ENCODE measurements at places on chromosomes 3 and 15.

DNA sequence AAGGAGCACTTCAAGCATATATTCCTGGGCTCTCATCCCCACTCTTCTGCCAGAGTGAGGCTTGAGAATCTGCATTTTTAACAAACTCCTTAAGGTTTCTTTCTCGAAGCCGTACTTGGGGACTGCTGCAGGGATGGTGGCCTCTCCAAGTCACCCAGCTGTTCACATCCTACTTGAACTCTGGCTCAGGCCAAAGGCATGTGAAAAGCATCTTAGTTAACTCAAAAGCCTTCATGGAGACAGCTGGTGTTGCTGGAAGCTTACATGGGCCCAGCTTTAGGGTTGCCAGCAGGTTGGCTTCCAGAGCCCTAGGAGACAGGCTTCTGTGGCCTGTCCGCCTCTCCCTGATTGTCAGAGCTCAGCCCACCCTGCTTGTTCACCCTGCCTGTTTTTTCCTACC is 139.2 kb downstream of the THSD4 start:
- no peak for DNase-seq

GRCh38 chr3:111080413-111080812 is 8.8 kb downstream of the NECTIN3 start:
- DNase-seq: no peak

DNA sequence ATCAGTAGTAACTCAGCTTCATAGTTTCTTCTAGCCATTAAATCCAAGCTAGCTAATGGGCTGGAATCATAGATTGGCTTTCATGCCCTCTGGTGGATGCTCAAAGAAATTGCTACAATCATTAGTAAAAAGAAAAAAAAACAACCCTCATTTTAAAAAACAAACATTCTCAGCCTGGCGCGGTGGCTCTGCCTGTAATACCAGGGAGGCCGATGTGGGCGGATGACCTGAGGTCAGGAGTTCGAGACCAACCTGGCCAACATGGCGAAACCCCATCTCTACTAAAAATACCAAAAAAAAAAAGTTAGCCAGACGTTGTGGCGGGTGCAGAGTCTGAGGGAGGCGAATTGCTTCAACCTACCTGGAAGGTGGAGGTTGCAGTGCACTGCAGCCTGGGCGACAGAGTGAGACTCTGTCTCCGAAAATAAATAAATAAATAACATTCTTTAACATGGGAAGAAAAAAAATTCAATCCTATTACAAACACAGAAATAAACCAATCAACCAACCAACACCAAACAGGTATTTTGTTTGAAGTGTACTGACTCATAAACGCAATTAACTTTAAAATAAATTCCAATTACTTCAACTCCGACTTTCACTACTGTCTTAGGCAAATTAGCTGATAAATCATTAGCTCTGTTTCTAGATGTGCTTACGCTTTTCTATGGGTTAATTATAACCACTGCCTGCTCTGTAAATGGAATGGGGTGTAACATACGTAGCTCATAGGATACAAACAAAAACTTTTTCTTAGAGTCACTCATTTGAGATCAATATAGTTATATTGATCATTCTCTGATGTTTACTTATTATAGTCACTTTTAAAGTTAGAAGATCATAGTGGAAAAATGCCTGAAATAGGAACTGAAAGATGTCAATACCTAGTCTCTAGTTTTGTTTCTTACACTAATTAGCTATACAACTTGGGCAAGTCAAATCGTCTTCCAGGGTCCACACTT is 24.9 kb downstream of the TMEM207 start:
- DNase-seq: no peak

DNA sequence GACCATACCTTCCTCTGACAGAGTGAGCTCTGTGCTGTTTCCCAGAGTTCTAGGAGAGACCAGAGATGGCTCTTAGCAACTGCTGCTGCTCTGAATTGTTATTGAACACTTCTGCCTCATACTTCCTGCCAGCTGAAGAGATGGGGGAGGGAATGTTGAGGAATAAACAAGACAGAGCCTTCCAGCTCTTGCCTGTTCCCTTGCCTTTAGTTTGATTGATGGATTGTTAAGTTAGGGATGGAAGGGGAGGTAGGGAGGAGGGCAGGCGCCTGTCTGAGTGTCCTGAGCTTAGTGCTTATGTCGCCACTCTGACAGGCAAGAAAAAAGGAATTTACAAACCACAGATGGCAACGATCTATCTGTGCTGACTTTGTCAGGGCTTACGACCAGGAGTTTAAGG is 42.8 kb downstream of the ZNF609 start:
- DNase-seq: no peak

- DNase-seq: no peak
These were observed 65.4 kb downstream of the FBN1 start for GRCh38 chr15:48579945-48580671.

- DNase-seq: no peak
These were observed 269.7 kb downstream of the FOXP1 start for GRCh38 chr3:71313844-71314243.

DNA sequence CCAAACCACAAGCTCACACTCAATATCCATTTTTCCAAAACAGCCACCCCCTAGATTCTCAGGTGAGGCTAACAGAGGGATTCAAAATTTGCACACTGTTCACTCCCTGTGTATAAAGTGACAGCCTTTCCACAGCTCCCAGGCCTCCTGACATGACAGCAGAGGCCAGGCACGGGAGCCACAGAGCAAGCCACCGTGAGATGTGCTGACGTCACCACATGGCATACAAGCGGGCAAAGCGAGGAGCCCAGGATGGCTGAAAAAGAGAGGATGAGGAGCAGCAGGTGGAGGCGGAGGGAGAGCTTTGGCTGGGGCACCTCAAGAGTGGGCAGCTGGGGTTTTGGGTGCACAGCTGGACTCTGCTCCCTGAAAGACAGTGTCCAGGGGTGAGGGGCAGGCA is 27.1 kb downstream of the EHD4 start:
- no peak for DNase-seq

DNA sequence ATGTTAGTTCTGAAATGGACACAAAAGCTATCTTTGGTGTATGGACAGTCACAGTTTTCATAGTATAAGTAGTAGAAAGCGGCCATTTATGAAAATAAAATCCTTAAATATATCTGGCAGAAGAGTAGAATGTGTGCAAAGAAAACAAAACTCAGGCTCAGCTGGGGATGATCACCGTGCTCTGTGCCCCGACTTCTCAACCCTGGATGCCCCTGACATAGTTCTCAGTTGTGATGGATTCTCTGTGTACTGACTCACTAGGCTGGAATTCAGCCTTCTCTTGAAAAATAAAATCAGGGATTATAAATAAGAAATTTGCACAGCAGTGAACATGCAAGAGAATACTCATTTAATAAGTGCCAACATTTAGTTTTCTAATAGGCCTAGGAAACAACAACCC is 925.1 kb upstream of the NR2F2 start:
- DNase-seq: no peak

- DNase-seq: no peak
These were observed 37.0 kb downstream of the ROPN1B start for GRCh38 chr3:126005951-126006350.

DNA sequence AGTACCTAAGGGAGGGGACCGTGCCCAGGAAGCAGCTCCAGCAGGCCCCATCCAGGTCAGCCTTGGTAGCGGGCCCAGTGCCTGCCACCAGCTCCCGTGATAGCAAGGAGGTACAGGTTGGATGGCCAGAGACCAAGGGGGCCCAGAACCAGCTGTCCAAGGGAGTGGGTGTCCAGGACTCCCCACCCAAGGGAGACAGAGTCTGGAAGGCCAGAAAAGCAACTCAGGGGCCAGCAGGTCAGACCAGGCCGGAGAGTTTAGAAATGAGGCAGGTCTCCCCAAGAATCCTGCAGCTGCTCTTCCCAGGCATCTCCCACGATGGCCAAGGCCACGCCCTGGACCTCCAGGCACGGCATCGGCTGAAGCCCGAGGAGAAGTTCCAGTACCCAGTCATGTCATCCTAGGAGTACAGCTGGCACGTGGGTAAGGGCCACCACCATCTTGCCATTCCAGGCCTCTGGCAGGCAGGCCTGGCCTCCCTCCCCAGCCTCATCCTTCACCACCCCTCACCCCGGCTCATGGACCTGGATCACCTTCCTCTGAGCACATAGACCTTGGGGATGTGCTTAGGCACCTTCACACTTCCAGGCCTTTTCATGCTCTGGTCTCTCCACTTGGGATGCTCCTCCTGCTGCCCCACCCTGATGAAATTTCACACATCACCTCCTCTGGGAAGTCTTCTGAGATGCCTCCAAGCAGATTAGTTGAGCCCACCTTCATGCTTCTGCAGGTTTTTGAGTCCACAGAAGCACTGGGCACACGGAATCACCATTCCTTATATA is 30.5 kb downstream of the DNASE1L3 start:
- no peak for DNase-seq

DNA sequence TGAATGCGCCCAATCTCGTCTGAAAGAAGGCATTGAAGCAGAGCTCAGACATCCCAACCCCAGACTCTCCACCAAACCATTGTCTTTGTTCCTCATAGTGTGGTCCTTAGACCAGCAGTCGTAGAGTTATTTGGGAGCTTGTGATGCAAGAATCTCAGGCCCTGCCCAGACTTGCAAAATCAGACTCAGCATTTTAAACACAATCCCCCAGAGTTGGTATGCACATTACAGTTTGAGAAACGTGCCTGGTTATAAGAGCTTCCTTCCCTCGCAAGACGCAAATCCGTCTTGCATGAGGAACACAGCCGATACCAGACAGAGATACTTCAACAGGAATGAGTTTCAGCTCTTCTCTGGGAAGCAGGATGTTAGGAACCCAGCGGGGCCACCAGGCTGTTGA is 38.9 kb upstream of the IREB2 start:
- no peak for DNase-seq

DNA sequence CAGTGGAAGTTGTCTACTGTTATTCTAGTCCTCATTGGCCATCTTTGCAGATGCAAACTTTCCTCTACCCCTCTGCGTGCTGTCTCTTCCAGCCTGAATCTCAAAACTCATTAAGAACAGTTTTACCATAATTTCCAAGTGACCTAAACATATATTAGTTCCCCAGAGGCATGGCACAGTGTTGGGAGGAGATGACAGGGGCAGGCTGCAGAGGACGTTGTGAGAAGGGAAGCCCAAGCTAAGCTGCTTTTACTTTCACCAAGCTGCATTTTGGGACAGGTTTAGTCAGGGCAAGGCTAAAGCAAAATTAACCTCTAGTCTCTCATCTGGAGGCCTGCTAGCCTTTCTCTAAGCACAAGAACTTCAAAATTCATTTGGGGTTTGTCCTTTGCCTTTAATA is 318.6 kb upstream of the SATB1 start:
- DNase-seq: no peak

DNA sequence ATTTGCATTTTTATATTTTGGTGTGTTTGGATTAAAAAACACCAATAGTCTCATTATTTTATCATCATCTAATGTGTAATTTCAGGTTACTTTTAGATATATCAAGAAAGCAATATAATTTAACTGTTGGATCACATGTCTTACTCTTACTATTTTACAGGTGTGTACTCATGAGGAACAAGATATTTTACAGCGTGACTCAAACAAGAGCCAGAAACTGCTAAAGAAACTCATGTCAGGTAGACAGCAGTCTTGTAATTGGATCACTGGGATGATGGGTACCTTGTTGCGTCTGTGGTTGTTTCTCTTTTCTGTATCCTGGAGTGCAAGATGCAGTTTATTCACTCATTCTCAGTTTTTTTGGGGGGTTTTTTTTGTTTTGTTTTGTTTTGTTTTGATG is 12.9 kb downstream of the TRIP4 start:
- DNase-seq: no peak

- DNase-seq: no peak
These were observed 462.2 kb upstream of the PROK2 start for GRCh38 chr3:72247126-72247525.

DNA sequence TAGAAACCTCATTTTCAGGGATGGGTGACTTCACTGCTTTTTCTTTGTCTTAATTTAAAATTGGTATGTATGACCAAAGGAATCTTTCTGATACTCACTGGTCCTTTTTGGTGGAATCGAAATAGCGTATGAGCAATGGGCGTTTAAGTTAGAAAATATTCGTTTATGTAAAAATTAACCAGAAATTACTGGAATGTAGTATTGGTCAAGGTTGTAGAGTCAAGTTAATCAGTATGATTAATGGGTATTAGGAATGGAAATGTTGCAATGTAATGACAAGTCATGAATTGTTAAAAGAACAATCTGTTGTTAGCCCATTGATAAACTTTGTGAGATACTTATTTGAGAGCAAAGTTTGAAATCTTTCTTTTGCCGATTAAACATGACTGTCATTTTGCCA is 36.9 kb downstream of the AKAP13 start:
- DNase-seq: no peak

DNA sequence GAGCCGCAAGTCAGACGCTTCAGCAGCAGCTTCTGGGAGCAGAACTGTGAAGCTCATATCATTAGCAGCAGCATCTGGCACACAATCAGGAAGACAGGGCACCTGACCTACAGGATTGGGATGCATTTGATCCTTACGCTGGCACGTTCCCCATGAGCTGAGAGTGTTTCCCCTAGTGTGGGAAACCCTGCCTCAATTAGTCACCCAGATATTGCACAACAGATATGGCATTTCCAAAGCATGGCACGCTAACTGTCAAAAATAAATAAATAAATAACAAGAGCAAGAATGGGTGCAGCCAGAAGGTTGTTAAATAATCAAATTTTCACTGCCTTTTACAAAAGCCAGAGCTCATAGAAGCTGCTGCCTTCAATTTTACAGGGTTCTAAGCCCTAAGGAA is 189.6 kb upstream of the THBS1 start:
- DNase-seq: no peak

GRCh38 chr15:32856753-32857152 is 138.9 kb downstream of the GREM1 start:
- no peak for DNase-seq

- DNase-seq: no peak
These were observed 27.2 kb downstream of the VGLL4 start for GRCh38 chr3:11616551-11616950.

- DNase-seq: no peak
These were observed 835.7 kb downstream of the OTOL1 start for GRCh38 chr3:162332344-162332743.

GRCh38 chr3:128588147-128588546 is 62.5 kb downstream of the RPN1 start:
- no peak for DNase-seq

GRCh38 chr3:129745253-129745652 is 138.8 kb upstream of the PLXND1 start:
- no peak for DNase-seq

GRCh38 chr3:51353131-51353530 is 32.0 kb upstream of the MANF start:
- DNase-seq: no peak

DNA sequence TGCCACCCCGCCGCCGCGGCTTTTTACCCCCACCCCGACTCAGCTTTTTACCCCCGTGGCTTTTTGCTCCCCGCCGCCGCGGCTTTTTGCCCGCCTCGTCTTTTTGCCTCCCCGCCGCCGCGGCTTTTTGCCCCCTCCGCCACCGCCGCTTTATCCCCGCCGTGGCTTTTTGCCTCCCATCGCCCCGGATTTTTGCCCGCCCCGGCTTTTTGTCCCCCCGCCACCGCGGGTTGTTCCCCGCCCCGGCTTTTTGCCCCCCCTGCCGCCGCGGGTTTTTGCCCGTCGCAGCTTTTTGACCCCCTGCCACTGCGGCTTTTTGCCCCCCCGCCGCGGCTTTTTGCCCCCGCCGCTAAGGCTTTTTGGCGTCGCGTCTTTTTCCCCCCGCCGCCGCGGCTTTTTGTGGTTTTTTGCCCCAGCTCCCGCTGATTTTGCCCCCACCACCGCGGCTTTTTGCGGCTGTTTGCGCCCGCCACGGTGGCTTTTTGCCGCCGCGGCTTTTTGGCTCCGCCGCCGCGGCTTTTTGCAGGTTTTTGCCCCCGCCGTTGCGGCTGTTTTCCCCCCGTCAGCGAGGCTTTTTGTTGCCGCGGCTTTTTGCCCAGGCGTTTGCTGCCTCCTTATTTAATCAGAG is 597.2 kb downstream of the GOLGA6L6 start:
- DNase-seq: no peak
